Lung (tissue), 17 donors: ENCODE measurements at places on chromosomes 5 and 9.

GRCh38 chr5:96562614-96563013, 99.6 kb upstream of the CAST start:
- DNase-seq = no peak

DNA sequence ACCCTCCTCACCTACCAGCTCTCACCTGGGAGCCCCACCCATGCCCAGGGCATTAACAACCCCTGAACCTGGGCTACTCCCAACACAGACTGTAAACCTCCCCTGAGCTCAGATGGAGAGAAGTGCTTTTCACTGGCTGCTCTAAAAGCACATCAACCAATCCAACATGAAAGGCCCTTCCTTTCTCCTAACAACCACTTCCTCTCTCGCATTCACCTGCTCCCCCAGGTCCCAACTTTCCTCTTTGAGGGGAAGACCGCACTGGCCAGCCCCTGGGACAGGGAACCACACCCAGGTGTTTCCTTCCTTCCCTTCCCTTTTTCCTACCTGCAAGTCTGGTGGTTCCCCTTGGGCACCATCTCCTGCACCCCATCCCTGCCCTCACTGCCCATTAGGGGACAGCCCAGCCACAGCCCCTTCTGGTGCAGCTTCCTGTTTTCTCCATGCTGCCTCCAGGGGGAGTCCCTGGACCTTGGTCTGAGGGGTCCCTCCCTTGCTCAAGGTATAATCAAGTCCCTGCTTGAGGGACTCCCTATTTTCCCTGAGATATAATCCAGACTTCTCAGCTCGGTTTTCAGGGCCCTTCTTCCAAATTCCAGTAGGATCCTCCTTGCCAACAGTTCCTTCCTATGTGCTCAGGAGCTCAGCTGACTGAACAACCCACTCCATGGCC, 30.5 kb upstream of the DAB2IP start:
- DNase-seq = no peak

GRCh38 chr9:19050637-19051591, 1.7 kb downstream of the RRAGA start:
- peak; percentile 20 for DNase-seq

- DNase-seq = no peak
These were observed 211.8 kb downstream of the DCP2 start for GRCh38 chr5:113188436-113188835.

GRCh38 chr9:117028103-117028858, 341.2 kb downstream of the TRIM32 start:
- peak; percentile 44 for DNase-seq

DNA sequence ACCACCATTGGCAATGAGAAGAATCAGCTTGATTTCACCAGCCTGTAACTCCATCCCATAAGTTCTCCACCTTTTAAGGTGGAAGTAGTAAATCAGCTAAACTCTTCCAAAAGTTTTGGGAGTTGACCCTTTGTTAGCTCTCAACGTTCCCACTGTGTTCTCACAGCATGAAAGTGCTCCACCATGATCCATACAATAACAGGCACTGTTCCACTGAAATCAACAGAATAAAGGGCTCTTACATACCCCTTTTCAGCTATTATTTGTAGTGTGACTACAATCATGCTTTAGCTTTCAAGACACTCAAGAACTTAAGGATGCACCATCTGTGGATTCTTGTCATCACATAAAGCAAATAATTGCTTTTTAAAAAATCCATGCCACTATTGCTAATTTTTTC, 81.6 kb downstream of the PPP2R2B start:
- DNase-seq = no peak

DNA sequence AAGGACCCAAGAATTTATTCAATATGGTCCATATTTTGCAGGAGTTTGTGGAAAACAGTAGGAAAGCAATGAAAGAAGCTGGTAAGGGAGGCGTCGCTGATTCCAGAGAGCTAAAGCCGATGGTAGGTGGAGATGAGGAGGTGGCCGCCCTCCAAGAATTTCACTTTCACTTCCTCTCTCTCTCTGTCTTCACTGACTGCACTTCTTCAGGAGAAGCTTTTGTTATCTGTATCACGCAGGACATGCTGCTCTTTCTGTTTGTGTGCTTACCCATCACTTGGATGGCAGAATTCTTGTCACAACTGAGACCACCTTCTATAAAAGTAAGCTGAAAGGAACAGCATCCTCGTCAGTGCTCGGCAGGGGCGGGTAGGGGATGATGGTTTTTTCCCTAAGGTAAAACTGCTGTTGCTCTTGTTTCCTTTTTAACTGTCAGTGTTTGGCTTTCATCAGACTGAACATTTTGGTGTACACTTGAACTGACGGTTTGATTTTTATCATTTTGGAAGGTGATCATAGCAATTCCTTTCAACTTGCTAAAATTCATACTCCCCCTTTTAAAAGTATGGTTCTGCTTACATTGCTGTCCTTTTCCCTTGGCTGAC, 62.4 kb upstream of the FSD1L start:
- DNase-seq = no peak

DNA sequence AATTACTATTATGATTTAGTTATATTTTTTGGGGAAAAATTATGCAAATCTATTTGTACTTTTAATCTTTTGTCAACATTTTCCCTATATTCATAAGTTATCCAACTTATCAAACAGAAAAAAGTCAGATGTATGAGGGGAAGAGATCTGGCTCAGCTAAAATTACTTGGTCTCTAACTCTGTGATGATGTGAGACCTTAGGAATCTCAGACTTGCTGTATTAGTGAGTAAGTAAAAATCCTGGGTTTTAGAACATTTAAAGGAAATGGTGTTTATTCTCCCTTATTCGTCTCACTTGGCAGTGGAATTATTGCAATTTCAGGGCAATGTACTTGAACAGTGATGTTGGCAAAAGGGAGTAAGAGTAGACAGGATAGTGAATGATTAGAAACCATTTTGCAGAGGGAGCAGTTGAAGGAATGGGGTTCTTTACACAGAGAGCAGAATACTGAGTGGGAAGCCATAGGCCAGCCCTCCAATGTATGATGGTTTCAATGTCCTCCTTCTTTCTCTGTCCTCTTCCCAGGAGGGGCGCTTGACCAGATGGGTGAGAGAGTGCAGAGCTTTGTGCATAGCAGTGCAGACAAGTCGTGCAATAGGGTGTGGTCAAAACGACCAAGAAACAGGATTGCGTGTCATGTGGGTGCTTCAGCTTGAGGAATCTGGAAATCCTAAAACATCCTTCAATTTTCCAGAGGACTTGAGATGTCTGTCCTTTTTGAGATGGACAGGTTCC, 91.7 kb downstream of the TENT4A start:
- peak; percentile 59 for DNase-seq

GRCh38 chr9:11141357-11141756, 528.6 kb upstream of the PTPRD start:
- no peak for DNase-seq

DNA sequence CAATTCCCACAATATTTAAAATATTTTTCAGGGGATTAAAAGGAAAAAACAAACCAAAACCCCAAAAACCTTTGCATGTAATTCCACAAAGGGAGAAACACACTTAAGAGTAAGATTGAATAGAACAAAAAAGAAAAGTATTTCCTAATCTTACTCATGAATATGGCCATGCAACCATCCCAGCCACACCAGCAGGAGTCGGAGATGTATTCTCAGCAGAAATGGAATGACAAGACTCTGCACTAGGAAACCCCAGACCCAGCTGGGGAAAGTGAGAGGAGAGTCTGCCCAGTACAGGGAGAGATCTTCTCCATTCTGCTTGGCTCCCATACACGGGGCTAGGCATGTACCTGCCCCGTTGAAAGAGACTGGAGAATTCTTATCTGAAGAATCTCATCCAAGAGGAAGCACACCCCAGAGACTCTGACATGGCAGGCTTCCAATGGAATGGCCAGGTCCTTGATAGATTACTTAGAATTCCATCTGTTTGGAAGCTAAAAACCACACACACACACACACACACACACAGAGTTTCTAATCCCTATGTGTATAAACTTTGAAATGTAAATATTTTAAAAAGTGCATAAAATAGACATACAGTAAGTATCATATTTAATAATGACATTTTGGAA, 118.8 kb downstream of the GADD45G start:
- no peak for DNase-seq

DNA sequence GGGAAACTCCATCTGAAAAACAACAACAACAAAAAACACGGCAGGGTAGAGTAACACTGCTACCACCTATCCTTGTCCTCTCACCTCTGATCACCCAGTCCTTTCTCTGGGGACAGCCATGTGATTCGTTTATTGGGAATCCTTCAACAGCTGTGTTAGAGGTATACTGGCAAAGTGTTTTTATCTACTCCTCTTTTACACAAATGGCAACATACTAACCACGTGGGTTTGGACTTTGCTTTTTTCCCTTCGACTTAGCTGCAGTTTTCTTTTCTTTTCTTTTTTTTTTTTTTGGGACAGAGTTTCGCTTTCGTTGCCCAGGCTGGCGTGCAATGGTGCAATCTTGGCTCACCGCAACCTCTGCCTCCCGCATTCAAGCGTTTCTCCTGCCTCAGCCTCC, 11.2 kb upstream of the SET start:
- no peak for DNase-seq

DNA sequence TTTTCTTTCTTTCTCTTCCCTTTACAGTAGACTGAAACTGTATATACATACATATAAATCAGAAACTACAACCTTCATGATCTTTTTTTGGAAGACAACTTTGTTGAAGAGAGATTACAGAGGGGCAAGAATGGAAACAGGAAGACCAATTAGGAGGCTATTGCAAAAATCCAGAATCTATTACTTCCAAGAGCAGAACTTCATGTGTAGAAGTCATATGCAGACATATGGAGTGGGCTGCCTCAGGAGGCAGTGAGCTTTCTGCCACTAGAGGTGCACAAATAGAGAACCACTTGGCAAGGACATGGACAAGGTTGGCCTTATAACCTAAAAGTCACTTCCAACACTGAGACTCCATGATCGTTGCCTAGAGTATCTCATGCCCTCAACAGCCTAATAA, 157.8 kb upstream of the NR4A3 start:
- no peak for DNase-seq

- DNase-seq = no peak
These were observed 1938.4 kb upstream of the C9orf72 start for GRCh38 chr9:29511680-29512079.
